Lower leg skin (tissue), 4 donors: ENCODE measurements at places on chromosomes 13 and 19. TPM values are rescaled to one million over a fixed set of nuclear protein-coding genes. Genes with fewer than 3 reads are reported as not detected.

DNA sequence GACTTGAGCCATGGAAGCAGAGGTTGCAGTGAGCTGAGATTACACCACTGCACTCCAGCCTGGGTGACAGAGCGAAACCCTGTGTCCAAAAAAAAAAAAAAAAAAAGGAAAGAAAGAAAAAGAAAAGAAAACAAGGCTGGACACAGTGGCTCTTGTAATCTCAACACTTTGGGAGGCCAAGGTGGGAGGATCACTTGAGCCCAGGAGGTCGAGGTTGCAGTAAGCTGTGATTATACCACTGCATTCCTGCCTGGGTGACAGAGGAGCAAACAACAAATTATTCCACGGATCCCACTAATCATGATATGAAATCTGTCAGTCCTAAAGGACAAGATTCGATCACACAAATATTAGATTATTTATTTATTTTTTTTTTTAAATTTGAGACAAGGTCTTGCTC lies 3.1 kb upstream of the MYDGF start:
- no peak for DNase-seq

GRCh38 chr19:5145521-5146511 lies 176.9 kb downstream of the KDM4B start:
- DNase-seq, result no peak

DNA sequence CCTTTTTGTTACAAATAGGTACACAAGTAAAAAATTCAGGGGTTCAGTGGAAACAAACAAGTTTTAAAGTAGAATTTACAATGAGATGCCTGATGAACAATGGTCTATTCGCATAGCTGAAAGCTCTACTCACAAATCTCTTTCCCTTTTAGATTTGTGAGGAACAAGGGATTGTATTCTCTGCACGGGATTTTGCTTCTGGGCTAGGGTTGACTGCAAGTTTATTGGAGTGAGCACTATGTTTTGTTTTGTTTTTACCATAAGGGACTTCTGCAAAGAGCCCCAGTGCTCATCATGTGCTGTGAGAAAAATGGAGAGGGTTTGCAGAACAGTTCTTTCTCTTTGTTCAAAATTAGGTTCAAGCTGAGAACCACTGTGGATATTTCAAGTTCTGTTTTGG lies 160.5 kb downstream of the DLEU7 start:
- no peak for DNase-seq

GRCh38 chr19:45182758-45183157 lies 4.2 kb downstream of the BLOC1S3 start:
- DNase-seq, result no peak

- DNase-seq, result no peak
Measured at GRCh38 chr13:28267497-28267896, 129.2 kb downstream of the PAN3 start.

- no peak for DNase-seq
Measured at GRCh38 chr13:21676611-21677021, 5.7 kb downstream of the FGF9 start.

The OVOL3 gene
- total RNA-seq, result not detected

DNA sequence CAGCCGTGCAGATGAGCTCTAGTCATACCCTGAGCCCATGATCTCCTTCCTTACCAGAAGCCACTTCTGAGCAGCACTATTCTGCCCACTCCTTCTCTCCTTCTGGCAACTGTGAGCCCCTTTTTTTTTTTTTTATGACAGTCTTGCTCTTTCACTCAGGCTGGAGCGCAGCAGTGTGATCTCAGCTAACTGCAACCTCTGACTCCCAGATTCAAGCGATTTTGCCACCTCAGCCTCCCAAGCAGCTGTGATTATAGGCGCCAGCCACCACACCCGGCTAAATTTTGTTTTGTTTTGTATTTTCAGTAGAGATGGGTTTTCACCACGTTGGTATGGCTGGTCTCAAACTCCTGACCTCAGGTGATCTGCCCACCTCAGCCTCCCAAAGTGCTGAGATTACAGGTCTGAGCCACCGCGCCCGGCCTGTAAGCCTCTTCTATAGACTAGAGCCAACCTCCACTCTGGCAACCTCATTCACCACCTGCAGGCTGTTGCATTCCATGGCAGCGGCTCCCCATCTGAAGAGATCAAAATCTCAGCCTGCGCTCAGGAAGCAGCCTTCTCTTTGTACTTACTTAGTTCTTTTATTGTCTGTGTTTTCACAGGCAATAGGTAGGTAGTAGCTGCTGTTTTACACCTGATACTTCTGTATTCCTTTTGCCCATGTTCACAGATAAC lies 34.8 kb upstream of the NDFIP2 start:
- DNase-seq, result no peak

DNA sequence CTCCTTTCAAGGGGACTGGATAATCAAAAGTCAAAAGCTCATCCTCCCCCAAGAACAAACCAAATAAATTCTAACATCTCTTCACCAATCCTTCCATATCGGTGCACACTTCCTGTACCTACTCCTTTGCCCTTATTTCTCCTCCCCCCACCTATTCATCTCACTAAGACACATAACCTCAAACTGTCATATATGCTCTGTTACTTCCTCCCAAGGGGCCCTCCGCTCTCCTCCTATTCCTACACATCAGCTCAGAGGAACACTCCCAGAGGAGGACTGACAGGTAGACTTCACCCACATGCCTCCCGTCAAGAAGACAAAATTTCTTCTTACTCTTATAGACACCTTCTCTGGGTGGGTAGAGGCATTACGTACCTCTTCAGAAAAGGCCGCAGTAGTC lies 48.1 kb downstream of the ZNF93 start:
- no peak for DNase-seq

The FFAR3 gene
- total RNA-seq, result not detected

The VAV1 gene
- 1.0 TPM for total RNA-seq

- DNase-seq, result no peak
Measured at GRCh38 chr19:5693195-5694166, 3.4 kb downstream of the RPL36 start.

DNA sequence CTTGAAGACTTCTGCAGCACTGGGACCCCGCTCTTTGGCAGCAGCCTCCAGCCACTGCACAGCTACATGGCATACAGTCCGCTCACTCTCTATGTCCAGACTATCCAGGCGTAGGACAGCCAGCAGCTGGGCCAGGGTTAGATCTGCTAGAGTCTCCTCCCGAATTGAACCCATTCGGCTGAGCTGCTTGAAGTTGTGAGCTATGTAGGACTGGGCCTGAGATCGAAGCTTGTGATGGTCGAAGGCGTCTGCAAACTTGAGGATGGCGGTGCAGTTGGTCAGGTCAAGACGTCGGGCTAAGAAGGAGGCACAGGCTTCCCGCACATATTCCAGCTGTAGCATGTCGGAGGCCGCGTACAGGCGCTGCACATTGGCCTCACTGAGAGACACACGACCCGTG lies 900 bp downstream of the KBTBD7 start:
- no peak for DNase-seq

DNA sequence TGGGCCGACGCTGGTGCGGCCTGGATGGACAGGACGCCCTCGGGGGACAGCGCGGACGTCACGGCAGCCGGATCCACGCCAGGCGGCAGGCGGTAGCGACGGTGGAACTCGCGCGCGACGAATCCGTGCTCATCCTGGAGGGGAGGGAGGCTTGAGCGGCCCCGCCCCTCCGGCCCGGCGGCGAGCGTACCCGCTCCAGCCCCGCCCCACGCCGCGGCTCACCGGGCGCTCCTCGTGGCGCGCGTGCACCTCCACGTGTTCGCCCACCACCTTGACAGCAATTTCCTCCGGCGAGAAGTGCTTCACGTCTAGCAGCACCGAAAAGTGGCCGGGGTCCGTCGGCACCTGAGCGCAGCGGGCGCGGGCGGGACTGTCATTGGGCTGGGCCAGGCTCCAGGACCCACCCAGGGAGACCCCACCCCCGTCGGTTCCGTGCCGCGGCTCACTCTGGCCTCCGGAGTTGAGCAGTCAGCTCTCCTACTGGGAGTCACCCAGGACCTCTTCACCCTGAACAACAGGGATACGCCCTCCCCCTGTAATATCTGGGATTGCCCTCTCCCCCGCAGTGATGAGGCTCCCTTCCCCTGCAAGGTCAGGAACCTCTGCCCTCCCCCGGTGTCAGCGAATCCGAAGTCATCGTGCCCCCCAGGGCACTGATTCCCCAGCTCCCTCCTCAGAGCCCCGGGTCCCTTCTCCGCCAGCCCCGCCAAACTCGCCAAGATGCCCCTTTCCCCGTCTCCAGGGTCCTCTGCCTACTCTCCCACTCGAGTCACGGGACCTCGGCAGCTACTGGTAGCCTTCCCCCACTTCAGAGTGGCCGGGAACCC lies 1.1 kb downstream of the HSPB6 start:
- DNase-seq, result peak; percentile 96

The SLC6A16 gene
- not detected for total RNA-seq

- no peak for DNase-seq
Measured at GRCh38 chr19:7467009-7467989, 21.5 kb downstream of the PEX11G start.
